ENCODE measurements at places on chromosomes 6 and 20.
A peak's percentile ranks its signal among the peaks of the same experiment; 100 is the strongest.

GRCh38 chr6:30887901-30888815 is 3.8 kb downstream of the DDR1 start:
- peaks cover 51% of the 10 kb centered on the region for H3K4me1 ChIP-seq
- H3K36me3 ChIP-seq, result no peaks in the 10 kb centered on the region
- peak overlapping the region; percentile 66 for H3K27ac ChIP-seq
- peak; percentile 47 for DNase-seq
- no peak overlapping the region for H3K4me3 ChIP-seq
- no peaks in the 10 kb centered on the region for H3K27me3 ChIP-seq

DNA sequence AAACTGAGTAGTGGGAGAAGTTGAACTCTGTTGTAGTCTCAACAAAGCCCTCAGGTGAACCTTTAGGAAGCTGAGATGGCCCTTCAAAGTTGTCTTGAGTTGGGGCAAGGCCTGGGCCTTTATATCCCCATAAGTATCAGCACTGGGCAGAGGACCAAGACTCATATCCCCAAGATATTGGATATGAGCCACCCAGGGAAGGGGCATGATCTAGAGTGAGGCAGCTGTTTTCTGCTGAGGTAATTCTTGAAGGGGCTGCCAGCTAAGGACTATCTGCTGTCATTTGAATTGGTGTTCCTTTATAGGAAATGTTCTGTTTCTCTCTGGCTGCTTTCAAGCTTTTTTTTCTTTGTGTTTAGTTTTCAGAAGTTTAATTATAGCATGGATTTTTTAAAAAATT is 140.7 kb upstream of the FLRT3 start:
- H3K4me3 ChIP-seq, result no peak overlapping the region
- H3K27ac ChIP-seq, result no peak overlapping the region
- DNase-seq, result no peak
- H3K36me3 ChIP-seq, result no peaks in the 10 kb centered on the region

GRCh38 chr6:38095054-38095453 is 275.5 kb downstream of the ZFAND3 start:
- H3K4me1 ChIP-seq, result peaks cover 10% of the 10 kb centered on the region
- no peaks in the 10 kb centered on the region for H3K27me3 ChIP-seq
- no peaks in the 10 kb centered on the region for H3K36me3 ChIP-seq
- H3K4me3 ChIP-seq, result no peak overlapping the region

DNA sequence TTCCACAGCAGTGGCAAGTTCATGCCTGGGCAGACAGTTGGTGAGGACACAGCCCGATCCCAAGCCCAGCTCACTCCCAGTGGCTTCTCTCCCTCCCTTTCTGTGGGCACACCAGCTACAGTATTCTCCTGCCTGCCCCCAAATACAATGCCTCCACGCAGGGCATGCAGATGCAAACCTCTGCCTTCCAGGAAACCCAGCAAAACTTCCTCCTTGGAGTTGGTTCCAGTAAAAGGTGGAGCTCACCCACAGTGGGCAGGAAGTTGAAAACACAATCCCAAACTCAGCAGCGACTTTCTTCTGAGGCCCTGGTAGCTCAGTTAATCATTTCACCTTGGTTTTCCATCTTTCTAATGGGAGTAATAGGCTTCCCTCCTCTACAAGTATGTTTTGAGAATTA is 93.7 kb downstream of the LY86 start:
- no peak overlapping the region for H3K27ac ChIP-seq
- no peaks in the 10 kb centered on the region for H3K4me1 ChIP-seq
- no peak for DNase-seq
- H3K27me3 ChIP-seq, result no peaks in the 10 kb centered on the region
- no peaks in the 10 kb centered on the region for H3K36me3 ChIP-seq

DNA sequence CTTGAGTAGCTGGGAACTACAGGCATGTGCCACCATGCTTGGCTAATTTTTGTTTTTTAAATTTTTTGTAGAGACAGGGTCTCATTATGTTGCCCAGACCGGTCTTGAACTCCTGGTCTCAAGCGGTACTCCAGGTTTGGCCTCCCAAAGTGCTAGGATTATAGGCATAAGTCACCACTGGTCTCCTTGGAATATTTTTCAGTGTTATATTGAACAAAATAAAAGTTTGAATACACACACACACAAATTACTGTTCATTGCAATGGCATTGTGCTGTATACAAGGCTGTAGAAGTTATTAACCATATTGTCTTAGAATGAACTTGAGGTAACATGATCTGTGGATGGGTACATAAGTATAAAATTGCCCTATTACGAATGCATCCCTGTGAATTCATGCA is 166.1 kb downstream of the BCAS1 start:
- no peak for DNase-seq
- no peaks in the 10 kb centered on the region for H3K27me3 ChIP-seq
- no peak overlapping the region for H3K4me3 ChIP-seq
- H3K4me1 ChIP-seq, result peaks cover 47% of the 10 kb centered on the region
- H3K36me3 ChIP-seq, result no peaks in the 10 kb centered on the region

- DNase-seq, result peak; percentile 80
- peak overlapping the region; percentile 74 for H3K27ac ChIP-seq
- H3K4me1 ChIP-seq, result peaks cover 25% of the 10 kb centered on the region
Measured at GRCh38 chr20:58618351-58619076, 32.6 kb upstream of the STX16 start.

DNA sequence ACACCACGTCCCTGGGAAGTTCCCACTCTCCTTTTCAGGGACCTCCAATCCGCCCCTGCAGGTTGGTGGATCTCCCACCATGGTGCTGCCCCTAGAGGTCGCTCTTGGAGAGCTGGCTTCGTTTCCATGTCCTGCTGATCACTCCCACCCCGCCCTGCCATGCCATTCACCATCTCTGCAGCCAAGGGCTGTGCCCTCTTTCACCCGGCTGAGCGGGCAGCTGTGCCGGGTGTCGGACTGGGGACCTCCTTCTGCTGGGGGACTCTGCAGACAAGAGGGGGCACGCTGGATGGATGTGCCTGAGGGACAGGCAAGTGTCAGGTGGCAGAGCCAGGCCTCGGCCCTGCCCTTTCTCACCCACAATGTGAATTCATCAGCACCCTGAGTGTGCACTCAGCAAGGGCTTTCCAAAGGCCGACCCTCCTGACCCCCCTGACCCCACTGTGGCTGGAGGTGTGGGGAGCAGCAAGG is 347.0 kb downstream of the CDH4 start:
- no peaks in the 10 kb centered on the region for H3K36me3 ChIP-seq
- no peak overlapping the region for H3K27ac ChIP-seq
- no peak overlapping the region for H3K4me3 ChIP-seq
- H3K4me1 ChIP-seq, result no peaks in the 10 kb centered on the region
- no peaks in the 10 kb centered on the region for H3K27me3 ChIP-seq
- DNase-seq, result no peak

DNA sequence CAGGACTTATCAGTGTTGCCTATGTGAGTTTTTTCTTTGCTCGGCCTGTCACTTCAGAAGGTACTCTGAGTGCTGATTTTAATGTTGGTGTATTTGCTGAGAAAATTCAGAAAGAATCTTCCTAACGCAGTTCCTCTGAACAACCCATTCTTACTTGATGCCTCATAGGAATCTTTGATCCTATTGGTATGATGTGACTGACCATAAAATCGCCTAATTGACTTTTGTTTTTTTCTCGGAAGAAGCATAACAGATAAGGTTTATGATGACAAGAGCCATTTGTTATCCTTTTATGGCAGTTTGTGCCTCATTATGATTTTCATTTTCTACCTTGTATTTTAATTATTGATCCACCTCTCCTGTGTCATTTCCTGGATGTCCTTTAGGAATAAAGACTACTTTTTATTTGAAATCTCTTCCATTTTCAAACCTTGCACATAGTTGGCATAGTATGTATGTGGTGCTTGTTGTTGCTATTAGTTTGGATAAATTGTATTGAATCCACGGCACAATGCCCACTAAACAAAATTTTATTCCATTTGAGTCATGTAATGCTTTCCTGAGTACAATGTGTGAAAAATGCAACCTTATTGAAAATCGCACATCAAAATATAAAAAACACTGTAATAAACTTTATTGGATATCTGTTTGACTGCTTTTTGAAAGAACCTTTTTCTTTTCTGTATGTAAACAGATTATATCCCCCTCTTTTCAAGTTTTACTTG is 37.3 kb downstream of the LRRC1 start:
- H3K4me1 ChIP-seq, result no peaks in the 10 kb centered on the region
- DNase-seq, result peak; percentile 29
- H3K4me3 ChIP-seq, result no peak overlapping the region
- H3K36me3 ChIP-seq, result no peaks in the 10 kb centered on the region
- no peaks in the 10 kb centered on the region for H3K27me3 ChIP-seq

DNA sequence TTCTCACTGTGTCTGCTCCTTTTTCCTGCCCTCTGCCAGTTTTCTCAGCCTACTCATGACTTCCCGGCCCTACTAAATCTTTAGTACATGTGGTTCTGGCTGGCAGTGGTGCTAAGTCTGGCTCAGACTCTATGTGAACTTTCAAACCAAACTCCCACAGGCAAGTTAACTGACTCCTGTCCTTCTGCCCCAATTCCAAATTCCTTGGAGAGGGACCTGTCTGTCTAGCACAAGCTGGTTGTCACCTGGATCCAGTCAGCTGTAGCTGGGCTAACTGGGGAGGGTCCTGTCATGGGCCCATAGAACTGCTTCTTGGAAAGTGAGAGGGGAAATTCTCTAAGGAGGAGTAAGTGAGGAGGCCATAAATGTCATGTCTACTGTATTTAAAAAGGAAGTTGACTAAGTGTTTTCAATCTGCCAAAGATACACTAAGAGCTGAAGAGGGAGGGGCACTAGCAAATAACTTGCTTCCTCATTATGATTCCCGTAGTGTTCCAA is 240.1 kb downstream of the KCNQ5 start:
- H3K36me3 ChIP-seq, result no peaks in the 10 kb centered on the region
- peaks cover 10% of the 10 kb centered on the region for H3K4me1 ChIP-seq
- H3K27me3 ChIP-seq, result no peaks in the 10 kb centered on the region
- H3K4me3 ChIP-seq, result no peak overlapping the region

DNA sequence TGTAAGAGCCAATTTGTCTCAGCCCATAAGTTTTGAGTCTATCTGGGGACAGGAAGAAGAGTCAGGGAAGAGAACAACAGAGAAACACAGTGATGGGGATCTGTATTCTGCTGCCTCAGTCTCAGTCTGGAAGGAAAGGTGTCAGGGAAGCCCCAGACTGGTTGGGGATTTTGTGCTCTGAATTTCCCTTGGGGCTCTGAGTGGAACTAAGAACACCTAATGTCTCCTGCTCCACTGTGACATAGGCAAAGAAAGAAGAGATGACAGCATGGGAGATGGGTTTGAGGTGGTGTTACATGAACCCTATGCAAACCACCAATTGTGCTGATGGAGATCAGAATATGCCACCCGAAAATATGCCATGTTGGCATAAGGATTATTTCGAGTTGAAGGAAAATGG is 139.5 kb upstream of the MYLIP start:
- H3K27me3 ChIP-seq, result no peaks in the 10 kb centered on the region
- no peak for DNase-seq
- no peak overlapping the region for H3K27ac ChIP-seq
- H3K4me3 ChIP-seq, result no peak overlapping the region
- H3K4me1 ChIP-seq, result no peaks in the 10 kb centered on the region
- no peaks in the 10 kb centered on the region for H3K36me3 ChIP-seq

DNA sequence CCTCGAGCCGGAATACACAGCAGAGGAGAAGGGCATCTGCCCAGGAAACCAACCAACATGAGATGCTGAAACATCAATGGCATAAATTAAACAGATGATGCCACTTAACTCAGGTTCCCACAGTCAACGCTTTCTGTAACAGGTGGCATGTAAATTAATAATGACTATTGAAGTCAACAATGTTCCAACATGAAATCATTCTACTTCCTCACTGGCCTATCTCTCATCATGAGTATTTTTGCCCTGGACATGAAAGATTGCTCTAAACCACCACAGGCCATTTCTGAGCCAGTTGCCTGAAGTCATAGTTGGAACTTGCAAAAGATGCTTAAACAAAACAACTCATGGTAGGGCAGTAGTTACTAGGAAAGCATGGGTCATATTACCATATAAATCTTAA is 397.9 kb upstream of the JARID2 start:
- DNase-seq, result peak; percentile 45
- H3K4me3 ChIP-seq, result no peak overlapping the region
- no peaks in the 10 kb centered on the region for H3K36me3 ChIP-seq
- H3K27ac ChIP-seq, result no peak overlapping the region
- H3K27me3 ChIP-seq, result no peaks in the 10 kb centered on the region

GRCh38 chr20:53852691-53853090 is 217.7 kb downstream of the BCAS1 start:
- no peaks in the 10 kb centered on the region for H3K27me3 ChIP-seq
- no peak overlapping the region for H3K27ac ChIP-seq
- H3K36me3 ChIP-seq, result no peaks in the 10 kb centered on the region
- H3K4me3 ChIP-seq, result no peak overlapping the region
- no peaks in the 10 kb centered on the region for H3K4me1 ChIP-seq

DNA sequence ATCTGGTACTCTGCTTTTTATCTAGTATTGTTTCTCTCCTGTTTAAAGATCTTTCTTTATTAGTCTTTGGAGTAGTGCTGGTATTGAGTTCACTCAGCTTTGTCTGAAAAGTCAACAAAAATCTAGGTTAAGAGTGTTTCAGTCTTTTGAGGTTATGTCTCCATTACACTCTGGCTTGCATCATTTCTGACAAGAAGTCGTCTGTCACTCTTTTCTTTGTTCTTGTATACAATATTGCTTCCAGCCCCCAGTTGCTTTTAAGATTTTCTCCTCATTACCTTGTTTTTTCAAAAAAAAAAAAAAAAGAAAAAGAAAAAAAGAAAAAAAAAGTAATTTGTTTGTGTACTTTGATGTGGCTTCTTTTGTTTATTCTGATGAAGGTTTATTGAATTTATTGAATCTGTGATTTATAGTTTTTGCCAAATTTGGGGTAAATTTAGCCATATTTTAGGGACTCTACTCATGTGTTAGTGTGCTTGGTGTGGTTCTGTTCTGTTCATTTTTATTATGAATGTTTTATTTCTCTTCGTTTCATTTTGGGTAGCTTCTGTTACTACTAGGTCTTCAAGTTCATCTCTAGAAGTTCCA is 408.9 kb downstream of the CDKAL1 start:
- no peak overlapping the region for H3K4me3 ChIP-seq
- no peaks in the 10 kb centered on the region for H3K36me3 ChIP-seq
- no peaks in the 10 kb centered on the region for H3K4me1 ChIP-seq
- H3K27me3 ChIP-seq, result no peaks in the 10 kb centered on the region

DNA sequence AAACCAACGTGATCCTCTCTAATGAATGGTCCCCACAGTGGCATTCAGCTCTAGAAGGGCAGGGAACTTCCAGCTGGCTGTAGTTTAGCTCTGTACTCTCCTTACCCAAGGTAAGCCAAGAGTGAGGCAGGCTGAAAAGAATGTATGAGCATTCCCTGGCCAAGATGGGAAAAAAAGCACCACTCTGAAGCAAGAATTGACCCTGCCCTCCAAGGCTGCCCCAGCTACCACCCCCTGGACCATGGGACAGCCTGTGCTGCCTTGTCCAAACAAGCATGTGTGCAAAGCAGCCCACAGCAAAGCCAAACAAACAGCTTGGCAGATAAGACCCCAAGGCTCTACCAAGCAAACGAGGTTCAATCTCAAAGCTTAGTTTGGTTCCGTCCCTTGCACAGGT is 73.9 kb downstream of the GFOD1 start:
- DNase-seq, result peak; percentile 79
- peaks cover 9% of the 10 kb centered on the region for H3K4me1 ChIP-seq
- no peaks in the 10 kb centered on the region for H3K27me3 ChIP-seq
- H3K4me3 ChIP-seq, result no peak overlapping the region
